Neural crest cell (in vitro differentiated cells): ENCODE measurements at places on chromosomes 2 and 18.

DNA sequence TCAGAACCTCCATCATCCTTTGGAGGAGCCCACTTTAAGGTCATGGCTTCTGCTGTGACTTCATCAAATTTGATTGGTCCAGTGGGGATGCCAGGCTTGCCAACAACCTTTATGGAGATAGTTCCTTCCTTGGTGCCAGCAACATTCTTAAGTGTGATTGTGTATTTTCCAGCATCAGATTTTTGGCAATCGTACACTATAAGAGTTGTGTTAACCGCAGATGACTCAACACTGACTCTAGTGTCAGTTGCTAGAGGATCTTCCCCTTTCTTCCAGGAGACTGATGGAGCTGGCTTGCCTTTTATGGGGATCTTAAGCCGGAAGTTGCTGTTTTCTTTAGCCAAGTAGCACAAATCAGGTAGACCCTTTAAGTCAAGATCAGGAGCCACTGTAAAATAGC lies 98.7 kb downstream of the PLEKHA3 start:
- peaks cover 47% of the 10 kb centered on the region for H3K36me3 ChIP-seq
- H3K4me1 ChIP-seq: no peaks in the 10 kb centered on the region
- no peak overlapping the region for H3K4me3 ChIP-seq

GRCh38 chr2:175057078-175057685 lies 52.0 kb upstream of the CHN1 start:
- no peak overlapping the region for H3K4me3 ChIP-seq
- peaks cover 11% of the 10 kb centered on the region for H3K36me3 ChIP-seq
- no peak overlapping the region for H3K27ac ChIP-seq
- H3K4me1 ChIP-seq: no peaks in the 10 kb centered on the region
- DNase-seq: no peak

DNA sequence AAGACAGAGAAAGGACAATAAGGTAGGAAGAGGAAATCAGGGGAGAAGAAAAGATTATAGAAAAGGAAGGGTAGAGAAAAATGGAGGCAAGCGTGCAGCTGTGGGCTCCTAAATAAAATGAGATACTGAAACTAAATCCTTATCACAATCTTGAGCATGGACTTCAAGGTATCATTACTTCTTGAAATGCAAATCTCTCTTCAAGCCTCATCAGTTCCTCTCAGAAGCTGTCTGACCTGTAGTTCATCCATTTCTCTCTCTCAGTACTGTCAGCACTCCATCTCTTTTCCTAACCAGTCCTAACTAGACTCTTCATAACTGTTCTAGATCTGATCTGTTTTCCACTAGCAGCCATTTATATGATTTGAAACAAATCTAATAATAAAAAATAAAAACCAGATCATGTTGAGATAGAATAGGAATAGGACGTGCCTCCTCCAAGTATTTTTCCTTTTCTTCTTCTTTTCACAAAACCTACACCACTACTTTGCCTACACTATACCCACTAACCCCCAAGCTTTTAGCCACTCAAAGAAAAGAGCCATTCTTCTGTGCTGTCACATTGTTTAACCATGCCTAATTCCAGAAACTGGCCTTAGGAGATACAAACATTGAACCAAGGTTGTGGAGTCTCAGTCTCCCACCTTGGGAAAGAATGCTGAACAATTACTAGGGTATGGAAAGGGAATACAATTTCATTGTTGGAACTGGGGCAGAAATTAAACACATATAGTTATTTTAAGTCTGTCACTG lies 21.1 kb downstream of the BABAM2 start:
- H3K4me1 ChIP-seq: peaks cover 11% of the 10 kb centered on the region
- H3K4me3 ChIP-seq: no peak overlapping the region
- H3K27ac ChIP-seq: no peak overlapping the region
- no peaks in the 10 kb centered on the region for H3K27me3 ChIP-seq
- peaks cover 2% of the 10 kb centered on the region for H3K36me3 ChIP-seq

DNA sequence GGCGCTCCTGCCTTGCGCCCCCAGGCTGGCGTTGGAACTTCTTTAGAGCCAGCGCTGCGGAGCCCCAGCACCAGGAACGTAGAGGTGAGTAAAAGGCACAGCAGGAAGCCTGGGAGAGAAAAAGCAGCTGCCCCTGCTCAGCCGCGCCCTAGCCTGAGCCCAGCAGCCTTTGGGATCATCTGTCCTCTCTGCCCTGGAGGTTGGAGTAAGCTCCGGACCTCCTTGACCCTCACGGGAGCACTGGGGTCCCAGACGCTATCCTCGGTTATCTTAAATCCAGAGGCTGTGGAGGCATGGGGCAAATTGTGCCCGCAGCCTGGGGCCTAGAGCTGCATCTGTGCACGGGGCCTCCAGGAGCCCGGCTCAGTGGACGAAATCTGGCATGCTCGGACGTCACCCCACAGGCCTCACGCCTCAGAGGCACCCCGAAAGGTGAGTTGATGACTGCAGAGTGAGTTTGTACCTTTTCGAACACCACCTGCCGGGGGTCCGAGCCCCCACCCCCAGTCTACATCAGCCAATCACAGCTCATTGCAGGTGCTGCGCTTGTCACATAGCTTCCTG lies 1.6 kb upstream of the SLC66A2 start:
- H3K4me1 ChIP-seq: peaks cover 12% of the 10 kb centered on the region
- peaks cover 42% of the 10 kb centered on the region for H3K27me3 ChIP-seq
- no peaks in the 10 kb centered on the region for H3K36me3 ChIP-seq
- peak overlapping the region; percentile 71 for H3K4me3 ChIP-seq
- H3K27ac ChIP-seq: no peak overlapping the region

GRCh38 chr18:36543991-36544725 lies 246.6 kb downstream of the FHOD3 start:
- no peaks in the 10 kb centered on the region for H3K4me1 ChIP-seq
- H3K4me3 ChIP-seq: no peak overlapping the region
- H3K36me3 ChIP-seq: peaks cover 6% of the 10 kb centered on the region

DNA sequence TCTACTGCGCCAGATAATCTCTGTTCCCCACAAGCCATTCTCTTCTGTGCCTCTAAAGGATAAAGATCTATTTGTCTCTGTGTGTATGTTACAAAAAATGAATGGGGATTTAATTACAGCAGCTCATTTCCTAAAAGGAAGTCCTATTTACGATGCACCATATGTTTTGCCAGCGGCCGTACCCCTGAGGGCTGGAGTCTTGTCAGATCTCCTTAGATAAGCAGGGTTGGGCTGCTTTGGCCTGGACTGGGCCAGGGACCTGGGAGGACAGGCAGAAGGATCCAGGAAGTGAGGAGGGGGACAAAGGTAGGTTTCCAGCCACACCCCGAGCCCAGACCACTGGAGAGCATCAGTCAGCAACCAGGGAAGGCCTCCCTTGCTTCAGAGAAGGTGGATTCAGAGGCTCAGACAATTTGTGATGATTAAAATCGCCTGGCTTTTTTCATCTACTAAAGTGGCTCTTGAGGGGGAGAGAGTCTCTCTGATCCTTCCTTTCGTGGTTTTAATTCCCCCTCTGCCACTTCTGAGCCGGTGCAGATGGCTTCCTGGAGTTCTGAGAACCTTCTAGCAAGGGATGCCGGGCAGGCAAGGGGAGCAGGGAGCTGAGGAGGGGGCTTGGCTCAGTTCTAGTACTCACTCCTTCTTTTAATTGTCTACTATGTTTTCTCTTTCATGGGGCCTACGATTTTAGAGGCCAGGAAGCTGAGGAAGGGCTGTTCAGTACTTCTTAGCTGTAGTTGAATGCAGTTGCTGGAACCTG lies 42.1 kb downstream of the MYCN start:
- H3K4me1 ChIP-seq: peaks cover 53% of the 10 kb centered on the region
- DNase-seq: no peak
- no peaks in the 10 kb centered on the region for H3K27me3 ChIP-seq
- peak overlapping the region; percentile 70 for H3K4me3 ChIP-seq

- H3K27ac ChIP-seq: no peak overlapping the region
- peaks cover 12% of the 10 kb centered on the region for H3K4me1 ChIP-seq
- H3K36me3 ChIP-seq: no peaks in the 10 kb centered on the region
Observed at GRCh38 chr2:150023663-150024062, 436.1 kb upstream of the MMADHC start.

GRCh38 chr2:142495141-142495540 lies 364.3 kb upstream of the LRP1B start:
- DNase-seq: no peak
- no peaks in the 10 kb centered on the region for H3K36me3 ChIP-seq
- H3K27me3 ChIP-seq: no peaks in the 10 kb centered on the region

DNA sequence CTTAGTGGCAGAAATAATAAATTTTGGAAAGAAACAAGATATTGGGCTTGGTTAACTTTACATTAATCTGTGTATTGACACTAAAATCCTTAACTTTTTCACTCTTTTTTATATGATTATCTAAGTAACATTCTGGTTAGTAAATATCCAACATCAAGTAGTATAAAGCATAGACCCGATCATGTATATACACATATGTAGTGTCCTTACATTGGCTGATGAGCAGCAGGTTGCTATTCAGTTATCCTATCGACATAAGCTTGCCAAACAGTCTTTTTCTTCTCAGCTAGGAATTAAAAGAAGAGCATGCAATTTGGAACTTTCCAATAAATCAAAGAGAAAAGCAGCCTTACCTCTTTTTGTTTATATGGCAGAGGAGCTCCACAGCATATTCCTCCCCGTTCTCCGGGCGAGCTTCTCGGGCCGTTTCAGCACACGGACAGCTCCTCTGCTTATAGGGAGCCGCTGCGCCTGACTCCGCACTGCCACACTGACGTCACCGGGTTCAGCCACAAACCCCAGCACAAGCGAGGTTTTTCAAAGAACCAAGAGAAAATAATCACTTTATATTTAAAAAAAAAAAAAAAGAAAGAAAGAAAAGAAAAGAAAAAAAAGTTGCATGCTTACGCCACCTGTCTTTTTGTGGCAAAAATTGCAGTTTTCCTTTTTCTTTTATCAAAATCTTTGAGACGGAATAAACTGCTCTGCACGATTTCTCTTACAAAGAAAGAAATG lies at the start of gene SCG2:
TSS of gene SCG2 (minus strand) at position 430 of the 735 bp plus-strand sequence. CDS start 3,079 bp downstream, outside the sequence.
- H3K27ac ChIP-seq: no peak within 1 kb of the TSS
- H3K27me3 ChIP-seq: no peaks in the 10 kb centered on the region
- H3K4me3 ChIP-seq: peak within 1 kb of the TSS; percentile 70
- peaks cover 10% of the 10 kb centered on the region for H3K4me1 ChIP-seq

- peaks cover 16% of the 10 kb centered on the region for H3K4me1 ChIP-seq
- H3K36me3 ChIP-seq: no peaks in the 10 kb centered on the region
- H3K27ac ChIP-seq: no peak overlapping the region
- DNase-seq: no peak
Observed at GRCh38 chr2:160246356-160246755, 46.3 kb upstream of the ITGB6 start.

DNA sequence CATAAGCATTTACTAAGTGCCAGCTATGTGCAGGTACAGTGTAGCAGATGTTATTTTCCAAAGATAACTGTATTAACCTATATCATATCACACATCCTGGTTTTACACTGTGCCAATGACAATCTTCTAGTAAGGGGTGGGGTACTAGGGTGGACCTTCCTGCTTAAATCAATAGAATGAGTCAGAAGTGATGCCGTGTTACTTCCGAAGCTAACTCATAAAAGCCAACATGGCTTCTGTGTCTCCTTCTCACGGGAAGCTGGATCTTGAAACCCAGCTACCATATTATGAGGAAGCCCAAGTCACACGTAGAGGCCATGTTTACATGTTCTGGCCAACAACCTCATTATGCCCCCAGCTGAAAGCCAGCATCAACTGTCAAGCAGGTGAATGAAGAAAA lies 59.1 kb downstream of the MRPL33 start:
- no peak for DNase-seq
- no peaks in the 10 kb centered on the region for H3K36me3 ChIP-seq
- H3K27me3 ChIP-seq: no peaks in the 10 kb centered on the region
- H3K4me1 ChIP-seq: peaks cover 9% of the 10 kb centered on the region
- H3K4me3 ChIP-seq: no peak overlapping the region

GRCh38 chr2:147161746-147162145 lies 683.1 kb upstream of the ACVR2A start:
- H3K27ac ChIP-seq: no peak overlapping the region
- no peak overlapping the region for H3K4me3 ChIP-seq
- no peak for DNase-seq
- no peaks in the 10 kb centered on the region for H3K36me3 ChIP-seq
- H3K27me3 ChIP-seq: no peaks in the 10 kb centered on the region

DNA sequence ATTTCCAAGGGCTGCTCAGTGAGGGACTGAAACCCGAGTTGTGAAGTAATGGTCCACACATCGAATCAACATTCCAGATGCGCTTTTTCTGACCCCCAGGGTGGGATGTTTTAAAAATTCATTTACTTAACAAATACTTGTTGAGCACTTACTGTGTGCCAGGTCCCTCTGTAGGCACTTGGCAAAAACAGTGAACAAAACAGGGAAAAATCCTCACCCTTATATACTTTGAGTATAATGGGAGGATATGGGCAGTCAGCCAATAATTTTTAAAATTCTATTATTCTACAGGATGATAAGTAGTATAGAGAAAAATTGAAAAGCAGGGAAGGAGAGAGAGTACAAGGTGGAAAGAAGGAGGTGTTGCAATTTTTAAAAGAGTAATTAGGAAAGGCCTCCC lies 31.3 kb upstream of the AFTPH start:
- H3K4me1 ChIP-seq: peaks cover 18% of the 10 kb centered on the region
- no peaks in the 10 kb centered on the region for H3K27me3 ChIP-seq
- no peak overlapping the region for H3K27ac ChIP-seq
- no peak for DNase-seq
- no peak overlapping the region for H3K4me3 ChIP-seq
- no peaks in the 10 kb centered on the region for H3K36me3 ChIP-seq

- DNase-seq: no peak
- H3K36me3 ChIP-seq: no peaks in the 10 kb centered on the region
- H3K27me3 ChIP-seq: no peaks in the 10 kb centered on the region
- no peaks in the 10 kb centered on the region for H3K4me1 ChIP-seq
- no peak overlapping the region for H3K27ac ChIP-seq
Observed at GRCh38 chr2:187654535-187654934, 100.3 kb upstream of the TFPI start.
